ENCODE measurements at places on chromosomes 13 and 19. TPM values are rescaled to one million over a fixed set of nuclear protein-coding genes. Genes with fewer than 3 reads are reported as not detected.

DNA sequence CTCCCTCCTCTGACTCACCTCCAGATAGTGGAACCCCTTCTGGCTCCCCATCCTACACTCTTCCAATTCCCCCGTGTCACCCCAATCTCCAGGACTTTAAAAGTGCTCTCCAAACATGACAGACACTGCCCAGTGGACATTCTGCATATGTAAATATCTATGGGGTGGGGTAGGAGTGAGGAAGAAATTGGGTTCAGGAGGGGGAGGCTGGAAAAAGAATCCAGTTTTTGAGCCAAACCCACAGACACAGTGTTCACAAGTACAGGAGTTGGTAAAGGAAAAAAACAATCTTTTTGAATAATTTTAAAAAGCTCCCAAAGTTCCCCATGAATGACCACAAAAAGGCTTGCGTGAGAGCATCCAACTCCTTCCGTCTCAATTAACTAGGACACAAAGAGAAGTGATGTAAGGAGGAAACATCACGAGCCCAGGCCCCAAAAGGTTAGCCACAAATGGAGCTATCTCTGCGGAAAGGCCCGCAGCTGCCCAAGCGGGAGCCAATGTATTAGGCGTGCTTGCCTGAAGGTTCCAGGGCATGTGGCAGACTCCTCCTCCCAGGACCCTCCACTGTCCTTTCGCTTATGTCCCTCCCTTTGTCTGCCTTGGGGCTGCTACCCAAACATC is 18.0 kb downstream of the ZC3H4 start:
- no peak overlapping the region for H3K4me3 ChIP-seq
- peaks cover 73% of the 10 kb centered on the region for H3K4me1 ChIP-seq
- no peaks in the 10 kb centered on the region for H3K27me3 ChIP-seq
- peak overlapping the region; percentile 93 for H3K27ac ChIP-seq
- H3K36me3 ChIP-seq = peaks cover 3% of the 10 kb centered on the region

DNA sequence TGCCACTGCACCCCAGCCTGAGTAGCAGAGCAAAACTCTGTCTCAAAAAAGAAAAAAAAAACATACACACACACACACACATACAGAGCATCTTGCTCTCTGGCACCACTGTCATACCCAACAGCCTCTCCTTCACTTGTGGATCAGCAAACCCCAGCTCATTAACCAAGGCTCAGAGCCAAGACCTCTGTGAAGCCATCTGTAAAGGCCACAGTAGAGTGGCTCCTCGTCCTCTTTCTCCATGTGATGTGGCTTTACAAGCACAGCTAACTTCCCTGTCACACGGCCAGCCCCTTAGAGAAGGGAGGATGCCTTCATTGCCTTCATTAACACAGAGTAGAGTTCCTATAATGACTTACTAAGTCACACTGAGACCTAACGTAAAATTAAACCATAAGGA is 62.7 kb upstream of the LSM14A start:
- no peaks in the 10 kb centered on the region for H3K27me3 ChIP-seq
- no peak for DNase-seq
- no peaks in the 10 kb centered on the region for H3K36me3 ChIP-seq
- H3K27ac ChIP-seq = no peak overlapping the region
- no peaks in the 10 kb centered on the region for H3K4me1 ChIP-seq

GRCh38 chr19:44807162-44807561 is 1.7 kb upstream of the BCAM start:
- H3K36me3 ChIP-seq = no peaks in the 10 kb centered on the region
- H3K27me3 ChIP-seq = no peaks in the 10 kb centered on the region
- peak overlapping the region; percentile 88 for H3K27ac ChIP-seq
- DNase-seq = peak; percentile 61

DNA sequence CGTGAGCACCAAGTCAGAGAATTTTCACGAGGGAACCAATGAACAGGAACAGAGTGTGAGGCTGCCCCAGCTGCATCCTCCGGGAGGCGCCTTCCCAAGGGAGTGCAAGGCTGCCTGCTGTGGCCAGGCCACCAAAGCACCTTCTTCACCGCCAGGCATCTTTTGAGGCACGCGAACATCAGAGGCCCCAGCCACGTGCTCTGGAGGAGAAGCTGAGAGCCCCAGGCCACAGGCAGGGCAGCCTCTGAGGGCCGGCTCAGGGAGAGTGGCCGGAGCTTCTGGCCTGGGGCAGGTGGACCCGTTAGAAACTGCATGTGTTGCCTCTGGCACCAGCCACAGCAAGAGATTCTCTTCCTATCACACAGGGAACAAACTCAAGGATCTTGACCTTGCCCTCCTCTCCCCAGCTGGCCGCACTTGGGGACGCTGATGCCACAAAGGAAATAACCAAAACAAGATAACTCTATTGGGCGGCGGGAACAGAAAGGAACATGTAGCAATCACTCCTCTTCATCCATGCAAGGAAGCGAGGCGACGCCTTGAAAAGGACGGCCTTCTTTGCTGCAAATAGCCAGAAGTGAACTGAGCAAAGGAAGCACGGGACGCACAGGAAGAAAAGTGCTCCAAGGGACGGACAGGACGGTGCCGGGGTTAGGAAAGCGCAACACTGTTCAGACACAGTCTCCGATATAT is 19.9 kb downstream of the GAS6 start:
- no peak overlapping the region for H3K4me3 ChIP-seq
- H3K27me3 ChIP-seq = no peaks in the 10 kb centered on the region

DNA sequence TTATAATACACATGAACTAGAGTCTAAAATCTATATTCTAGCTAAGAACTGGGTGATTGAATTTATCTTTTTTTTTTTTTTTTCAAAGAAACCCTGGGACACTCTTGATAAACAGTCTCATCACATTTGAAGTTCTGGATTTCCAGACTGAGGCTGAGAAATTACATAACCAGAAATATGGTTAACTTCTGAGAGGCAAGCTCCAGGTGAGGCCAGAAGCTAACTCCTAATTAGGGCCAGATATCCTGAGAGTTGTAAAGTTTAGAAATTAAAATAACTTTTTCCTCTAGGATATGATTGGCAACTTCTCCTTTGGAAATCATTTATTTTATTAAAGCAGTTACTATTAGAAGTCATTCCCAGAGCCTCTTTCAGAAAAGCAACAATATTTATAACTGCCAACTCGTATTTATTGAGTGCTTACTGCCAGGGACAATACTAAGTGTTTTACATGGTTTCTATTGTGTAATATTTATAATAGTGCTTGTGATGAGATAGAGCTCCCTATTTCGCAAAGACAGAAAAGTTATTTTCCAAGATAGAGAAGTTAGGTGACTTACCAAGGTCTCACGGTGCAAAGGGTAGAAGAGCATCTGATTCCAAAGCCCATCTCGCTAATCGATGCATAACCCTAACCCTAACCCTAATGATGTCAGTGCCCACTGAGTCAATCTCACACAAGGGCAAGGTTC is 187.7 kb downstream of the DCT start:
- no peak overlapping the region for H3K4me3 ChIP-seq
- no peaks in the 10 kb centered on the region for H3K27me3 ChIP-seq
- DNase-seq = no peak
- H3K27ac ChIP-seq = no peak overlapping the region

- H3K4me3 ChIP-seq = no peak overlapping the region
- H3K27me3 ChIP-seq = no peaks in the 10 kb centered on the region
- H3K27ac ChIP-seq = no peak overlapping the region
- no peak for DNase-seq
- no peaks in the 10 kb centered on the region for H3K4me1 ChIP-seq
Measured at GRCh38 chr19:55536366-55536765, 567 bp downstream of the SBK2 start.

GRCh38 chr19:11093689-11094238 is 4.5 kb downstream of the LDLR start:
- H3K4me1 ChIP-seq = peaks cover 69% of the 10 kb centered on the region
- DNase-seq = no peak
- no peaks in the 10 kb centered on the region for H3K36me3 ChIP-seq
- peak overlapping the region; percentile 96 for H3K27ac ChIP-seq

DNA sequence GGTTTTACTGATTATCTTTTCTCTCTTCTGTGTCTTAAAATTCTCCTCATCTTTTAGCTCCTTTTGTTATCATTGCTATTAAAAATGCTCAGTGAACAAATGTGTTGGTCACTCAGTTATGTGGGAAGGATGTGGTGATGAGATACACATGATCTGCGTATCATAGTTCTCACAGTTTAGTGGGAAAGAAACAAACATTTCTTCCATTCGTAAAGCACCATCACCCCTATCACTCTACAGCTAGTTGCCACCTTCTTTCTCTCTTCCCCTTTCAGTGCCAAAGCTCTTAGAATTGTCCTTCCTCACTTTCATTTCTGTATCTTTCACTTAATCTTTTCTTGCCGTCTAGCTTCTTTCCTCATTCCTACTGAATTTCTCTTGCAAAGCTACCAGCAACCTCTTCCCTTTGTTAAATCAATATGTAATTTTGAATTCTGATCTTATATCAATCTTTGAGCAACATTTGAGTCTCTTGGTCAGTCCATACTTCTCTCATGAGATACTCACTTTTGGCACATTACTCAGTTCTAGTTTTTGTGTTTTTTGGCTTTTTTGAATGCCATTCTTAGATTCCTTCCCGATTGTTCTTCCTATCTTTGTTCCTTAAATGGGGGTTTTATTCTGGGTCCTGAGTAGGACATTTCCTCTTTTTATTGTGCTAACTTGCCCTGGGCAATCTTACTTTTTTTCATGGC is 122.3 kb downstream of the PCCA start:
- H3K27ac ChIP-seq = peak overlapping the region; percentile 31
- no peak overlapping the region for H3K4me3 ChIP-seq
- no peaks in the 10 kb centered on the region for H3K27me3 ChIP-seq
- H3K4me1 ChIP-seq = no peaks in the 10 kb centered on the region
- DNase-seq = no peak

- H3K4me3 ChIP-seq = no peak overlapping the region
- H3K27ac ChIP-seq = no peak overlapping the region
- DNase-seq = no peak
- no peaks in the 10 kb centered on the region for H3K36me3 ChIP-seq
- peaks cover 13% of the 10 kb centered on the region for H3K4me1 ChIP-seq
Measured at GRCh38 chr13:44147233-44147632, 226.4 kb upstream of the SERP2 start.

DNA sequence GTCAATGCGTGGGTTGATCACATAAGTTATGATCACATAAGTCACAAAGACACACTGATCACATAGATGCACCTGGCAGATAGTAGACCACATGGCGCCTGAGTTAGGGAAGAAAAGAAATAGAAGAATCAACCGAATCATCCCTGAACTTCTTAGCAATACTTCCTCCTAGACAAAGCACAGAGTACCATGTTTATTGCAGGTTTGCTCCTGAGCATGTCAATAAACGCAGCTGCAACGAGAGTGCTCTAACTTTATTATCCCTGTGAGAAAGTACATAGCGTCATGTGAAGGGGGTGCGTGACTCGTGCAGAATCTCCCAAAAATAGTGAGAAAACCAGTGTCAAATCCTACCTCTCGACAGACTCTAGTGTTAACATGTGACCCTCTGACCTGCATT is 17.3 kb downstream of the NCR1 start:
- no peak overlapping the region for H3K27ac ChIP-seq
- H3K4me1 ChIP-seq = no peaks in the 10 kb centered on the region
- no peaks in the 10 kb centered on the region for H3K27me3 ChIP-seq
- DNase-seq = no peak
- H3K36me3 ChIP-seq = no peaks in the 10 kb centered on the region

- H3K4me3 ChIP-seq = no peak overlapping the region
- H3K27me3 ChIP-seq = no peaks in the 10 kb centered on the region
- H3K36me3 ChIP-seq = no peaks in the 10 kb centered on the region
- no peak for DNase-seq
- no peak overlapping the region for H3K27ac ChIP-seq
Measured at GRCh38 chr13:28576067-28576466, 81.1 kb upstream of the FLT1 start.

DNA sequence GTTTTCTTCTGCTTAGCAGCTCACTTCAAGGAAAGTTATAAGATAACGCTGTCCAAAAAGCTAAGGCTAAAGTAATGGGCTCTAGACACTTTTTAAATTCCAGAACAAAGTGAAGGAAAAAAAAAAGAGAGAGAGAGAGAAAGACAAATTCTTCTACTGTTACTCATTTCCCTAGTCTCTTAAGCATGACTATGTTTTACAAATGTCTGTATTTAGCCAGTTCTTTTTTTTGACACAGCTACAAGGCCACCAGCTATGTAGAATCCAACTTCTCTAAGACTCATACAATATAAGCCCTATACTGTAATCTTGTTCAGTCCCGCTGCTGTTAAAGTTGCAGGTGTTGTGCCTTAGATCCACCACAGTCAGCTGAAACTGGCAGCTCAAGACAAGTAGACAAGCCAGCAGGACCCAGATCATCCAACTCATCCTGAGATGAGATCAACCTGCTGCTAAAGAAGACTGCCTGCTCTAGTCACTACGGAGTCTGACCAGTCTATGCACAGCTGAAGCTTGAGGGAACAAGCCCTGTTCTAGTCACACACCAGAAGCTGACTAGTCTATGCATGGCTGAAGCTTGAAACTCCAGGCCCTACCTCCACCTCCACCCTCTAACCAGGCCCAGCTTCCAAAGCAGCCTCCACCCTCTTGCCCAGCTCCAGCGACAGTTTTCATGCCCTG is 10.3 kb upstream of the ZNF83 start:
- no peak overlapping the region for H3K27ac ChIP-seq
- H3K4me3 ChIP-seq = no peak overlapping the region
- no peak for DNase-seq
- H3K4me1 ChIP-seq = no peaks in the 10 kb centered on the region
- H3K27me3 ChIP-seq = no peaks in the 10 kb centered on the region
- H3K36me3 ChIP-seq = peaks cover 4% of the 10 kb centered on the region

GRCh38 chr19:662207-662961 is 630 bp downstream of the RNF126 start:
- H3K4me3 ChIP-seq = peak overlapping the region; percentile 98
- no peaks in the 10 kb centered on the region for H3K36me3 ChIP-seq
- DNase-seq = peak; percentile 77
- peaks cover 68% of the 10 kb centered on the region for H3K4me1 ChIP-seq

- no peaks in the 10 kb centered on the region for H3K27me3 ChIP-seq
- no peak for DNase-seq
- H3K36me3 ChIP-seq = no peaks in the 10 kb centered on the region
- no peaks in the 10 kb centered on the region for H3K4me1 ChIP-seq
- no peak overlapping the region for H3K27ac ChIP-seq
Measured at GRCh38 chr19:30155381-30156200, 213.6 kb downstream of the URI1 start.

DNA sequence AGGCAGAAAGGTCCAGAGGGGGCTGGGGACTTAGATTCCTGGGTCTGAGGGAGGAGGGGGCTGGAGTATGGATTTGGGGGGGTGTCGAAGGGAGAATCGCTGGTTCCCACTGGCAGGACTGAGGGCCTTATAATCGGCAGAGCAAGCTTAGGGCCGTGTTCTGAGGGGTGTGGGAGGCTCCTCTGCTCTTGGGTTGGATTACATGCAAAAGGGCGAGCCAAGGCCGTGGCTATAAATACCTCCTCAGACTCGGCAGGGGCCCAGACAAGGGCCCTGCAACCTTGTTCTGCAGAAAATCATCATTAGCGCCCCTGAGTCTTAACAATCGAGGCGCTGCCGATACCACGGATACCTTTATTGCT is 707 bp upstream of the MAMSTR start:
- no peaks in the 10 kb centered on the region for H3K36me3 ChIP-seq
- peaks cover 40% of the 10 kb centered on the region for H3K4me1 ChIP-seq
- no peaks in the 10 kb centered on the region for H3K27me3 ChIP-seq
- peak overlapping the region; percentile 72 for H3K27ac ChIP-seq
- no peak for DNase-seq

CDC42EP5 gene
- 92.9 TPM for total RNA-seq

C1QTNF9B gene
- total RNA-seq = not detected

SLC7A10 gene
- total RNA-seq = 0.78 TPM

NCAN gene
- total RNA-seq = not detected

UQCRFS1 gene
- total RNA-seq = 15.3 TPM

BRD4 gene
- total RNA-seq = 15.3 TPM

ZNF440 gene
- total RNA-seq = 11.9 TPM
